ENCODE measurements at places on chromosomes 4 and X.

DNA sequence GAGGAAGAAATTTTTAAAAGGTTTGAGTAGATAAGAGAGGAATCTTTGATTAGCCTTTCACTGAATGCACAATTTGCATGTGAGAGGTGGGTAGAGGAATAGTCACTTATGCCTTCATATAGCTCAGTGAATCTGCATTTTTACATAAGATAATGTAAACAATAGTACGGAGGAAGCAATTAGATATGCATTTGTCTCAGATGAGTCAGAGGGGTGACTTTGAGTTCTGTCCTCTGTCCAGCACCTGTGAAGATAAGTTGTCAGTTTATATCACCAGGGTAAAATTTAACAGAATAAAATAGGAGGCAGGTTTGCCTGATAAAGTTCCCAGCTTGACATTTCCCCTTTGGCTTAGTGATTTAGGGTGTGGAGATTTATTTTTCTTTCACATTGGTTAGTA is 841.9 kb downstream of the PCDH18 start:
- DNase-seq, result no peak

DNA sequence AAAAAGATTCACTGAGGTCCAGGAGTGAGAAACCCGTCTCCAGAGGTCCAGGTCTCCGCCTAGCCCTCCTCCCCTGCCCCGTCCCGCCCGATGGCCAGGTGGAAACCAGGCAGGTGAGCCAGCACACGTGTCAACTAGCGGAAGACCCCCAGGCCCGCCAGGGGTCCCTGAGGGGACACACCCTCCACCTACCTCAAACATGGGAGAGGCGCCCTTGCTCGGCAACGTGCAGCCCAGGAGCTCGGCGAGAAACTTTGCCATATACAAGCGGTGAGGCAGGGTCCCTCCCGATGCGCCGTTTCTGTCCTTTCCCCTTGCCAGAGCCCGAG is 330.0 kb downstream of the HNRNPD start:
- DNase-seq, result no peak

DNA sequence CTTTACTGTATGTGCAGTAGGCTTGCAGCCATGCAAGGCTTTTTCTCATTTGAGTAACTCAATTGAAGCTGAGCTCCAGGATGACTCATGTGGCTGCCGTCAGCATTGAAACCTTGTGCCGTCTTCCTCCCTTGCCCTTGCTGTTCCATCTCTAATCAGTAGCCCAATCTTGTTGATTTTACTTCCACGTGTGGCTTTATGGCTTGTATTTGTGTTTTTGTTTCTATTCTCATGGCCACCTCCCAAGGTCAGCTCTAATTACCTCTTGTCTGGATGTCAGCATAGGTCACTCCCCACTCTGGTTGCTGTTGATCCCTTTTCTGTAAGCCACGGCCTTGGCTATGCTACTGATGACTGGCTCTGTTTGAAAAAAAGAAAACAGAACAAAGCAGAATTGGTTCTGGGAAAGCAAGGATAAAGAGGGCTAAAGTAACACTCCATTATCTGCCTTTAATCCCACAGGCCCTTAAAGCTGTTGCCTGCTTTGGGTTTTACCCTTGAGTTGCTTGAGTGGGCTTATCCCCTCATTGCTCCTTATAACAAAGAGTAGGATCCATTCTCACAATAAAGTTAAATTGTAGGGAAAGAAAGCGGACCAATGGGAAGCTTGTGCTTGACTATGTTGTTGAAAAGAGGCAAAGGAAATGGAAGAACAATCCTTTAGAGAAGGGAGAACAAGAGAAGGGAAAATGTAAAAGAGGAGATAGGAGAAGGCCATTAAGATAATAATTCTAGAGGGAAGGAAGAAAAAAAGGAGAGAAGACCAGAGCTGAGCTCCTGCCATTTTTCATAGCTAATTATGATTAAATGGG is 173.9 kb upstream of the PGRMC2 start:
- DNase-seq, result no peak

DNA sequence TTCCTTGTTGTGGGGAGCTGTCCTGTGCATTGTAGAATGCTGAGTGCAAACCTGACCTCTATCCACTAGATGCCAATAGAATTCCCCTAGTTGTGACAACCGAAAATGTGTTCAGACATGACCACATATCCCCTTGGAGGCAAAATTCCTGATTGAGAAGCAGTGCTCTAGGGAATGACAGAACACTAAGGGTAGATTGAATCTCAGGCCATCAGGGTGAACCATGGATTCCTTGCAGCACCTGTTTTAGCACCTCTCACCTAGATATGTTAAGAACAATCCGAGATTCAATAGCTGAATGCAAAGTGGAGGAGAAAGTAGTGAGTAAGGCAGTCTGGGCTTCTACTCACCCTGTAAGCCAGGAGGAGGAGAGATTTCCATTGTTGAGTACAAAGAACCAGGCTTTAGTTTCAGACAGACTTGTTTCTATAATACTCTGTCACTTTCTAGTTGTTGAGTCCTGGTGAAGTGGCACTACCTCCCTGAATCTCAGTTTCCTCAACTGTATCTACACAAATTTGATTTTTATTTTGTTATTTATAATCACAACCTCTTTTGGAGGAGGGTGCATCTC is 111.0 kb upstream of the RAP2C start:
- DNase-seq, result no peak

- no peak for DNase-seq
Observed at GRCh38 chr4:110310795-110311194, 112.4 kb upstream of the ELOVL6 start.

- DNase-seq, result no peak
Observed at GRCh38 chrX:39320165-39320564, 518.9 kb downstream of the MID1IP1 start.

DNA sequence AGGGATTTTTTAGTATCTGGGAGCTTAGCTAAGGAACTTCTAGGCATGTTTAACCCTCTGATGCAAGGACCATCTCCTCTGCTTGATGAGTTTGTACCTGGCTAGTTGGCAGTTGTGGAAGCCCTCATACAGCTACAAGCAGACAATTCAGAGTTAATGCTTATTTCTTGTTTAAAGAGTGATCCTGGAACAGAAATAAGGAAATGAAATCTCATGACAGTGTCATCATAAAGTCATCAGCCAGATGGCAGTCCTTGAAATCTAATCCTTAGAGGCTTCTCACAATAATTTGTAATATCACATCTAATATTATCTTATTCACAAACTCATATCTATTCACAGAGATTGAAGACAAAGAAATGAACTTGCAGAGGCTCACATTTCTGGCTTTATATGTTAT is 581.6 kb upstream of the FTHL17 start:
- DNase-seq, result no peak

GRCh38 chr4:78776079-78776728 is at the start of gene BMP2K:
BMP2K (plus strand) TSS chr4:78776350; CDS start chr4:78776544, 194 bp downstream.
- peak; percentile 73 for DNase-seq

DNA sequence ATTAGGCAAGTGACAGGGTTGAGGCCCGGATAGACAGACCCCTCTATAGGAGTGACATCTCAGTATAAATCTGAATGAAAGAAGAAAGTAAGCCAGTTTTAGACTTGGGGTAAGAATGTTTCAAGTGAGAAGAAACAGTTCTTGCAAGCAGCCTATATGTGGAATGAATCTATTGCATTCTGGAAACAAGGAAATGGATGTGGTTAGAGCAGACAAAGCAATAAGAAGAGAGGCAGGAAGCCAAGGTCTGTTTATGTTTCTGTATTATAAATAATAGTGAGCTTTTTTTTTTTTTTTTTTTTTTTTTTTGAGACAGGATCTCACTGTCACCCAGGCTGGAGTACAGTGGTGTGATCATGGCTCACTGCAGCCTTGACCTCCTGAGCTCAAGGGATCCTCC is 255.8 kb downstream of the UNC5C start:
- no peak for DNase-seq

DNA sequence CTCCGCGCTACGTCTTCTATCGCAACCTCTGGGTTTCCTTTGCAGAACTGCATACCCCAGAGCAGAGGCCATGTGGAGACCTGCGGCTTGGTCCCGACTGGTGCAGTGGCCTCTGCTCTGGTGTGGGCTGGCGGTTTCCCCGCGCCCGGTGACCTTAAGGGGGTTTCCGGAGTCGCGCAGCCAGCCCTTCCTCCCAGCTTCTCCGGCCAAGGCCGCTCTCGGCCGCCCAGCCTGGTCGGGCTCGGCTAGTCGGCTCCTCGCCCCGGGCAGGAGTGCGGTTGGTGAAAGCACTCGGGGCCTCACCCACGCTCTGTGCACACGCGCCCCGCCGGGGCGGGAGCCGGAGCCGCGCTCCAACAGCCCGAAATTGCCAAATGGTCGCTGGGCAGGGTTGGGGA is 84.9 kb downstream of the BCOR start:
- DNase-seq, result no peak

GRCh38 chrX:20487227-20487626 is 220.5 kb upstream of the RPS6KA3 start:
- no peak for DNase-seq

GRCh38 chr4:3346146-3346545 is 53.3 kb downstream of the RGS12 start:
- peak; percentile 62 for DNase-seq

- DNase-seq, result no peak
Observed at GRCh38 chr4:168759321-168759720, 250.7 kb downstream of the CBR4 start.

DNA sequence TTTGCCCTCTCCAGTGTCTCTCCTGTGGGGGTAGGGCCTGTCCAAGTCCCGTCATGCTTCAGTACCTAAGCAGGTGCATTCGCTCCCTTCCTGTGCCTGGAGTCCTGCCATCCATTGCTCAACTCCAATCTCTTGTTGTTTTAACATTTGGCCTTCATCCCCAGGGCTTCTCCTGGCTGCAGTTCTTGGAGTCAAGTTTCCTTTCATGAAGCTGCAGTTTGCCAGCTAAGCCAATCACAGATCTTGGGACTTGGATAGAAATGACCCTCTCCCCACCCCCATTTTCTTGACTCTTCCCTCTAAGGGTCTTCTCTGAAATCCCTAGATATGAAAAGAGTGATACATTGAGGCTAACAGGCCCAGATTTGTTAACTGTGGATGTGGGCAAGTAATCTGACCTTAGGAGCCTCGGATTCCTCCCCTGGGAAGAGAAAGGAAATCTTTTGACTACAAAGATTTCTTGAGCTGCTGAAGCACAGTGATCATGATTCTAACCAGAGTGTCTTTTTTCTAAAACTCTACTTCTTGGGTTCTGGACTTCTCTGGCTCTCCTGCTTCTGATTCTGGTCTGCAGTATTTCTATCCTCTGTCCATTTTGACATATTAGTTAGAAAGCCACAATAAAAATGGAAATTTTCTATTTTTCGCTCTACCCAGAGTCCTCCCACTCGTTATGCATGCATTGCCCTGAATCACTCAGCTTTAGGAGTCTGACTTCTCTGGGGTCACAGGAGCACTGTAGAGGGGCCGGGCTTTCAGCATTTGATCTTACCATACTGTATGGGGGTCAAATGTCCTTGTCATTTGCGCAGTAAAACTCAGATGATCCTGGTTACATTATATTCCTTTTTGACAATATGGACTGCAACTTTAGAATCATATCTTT is 61.0 kb downstream of the CHRNA9 start:
- no peak for DNase-seq

DNA sequence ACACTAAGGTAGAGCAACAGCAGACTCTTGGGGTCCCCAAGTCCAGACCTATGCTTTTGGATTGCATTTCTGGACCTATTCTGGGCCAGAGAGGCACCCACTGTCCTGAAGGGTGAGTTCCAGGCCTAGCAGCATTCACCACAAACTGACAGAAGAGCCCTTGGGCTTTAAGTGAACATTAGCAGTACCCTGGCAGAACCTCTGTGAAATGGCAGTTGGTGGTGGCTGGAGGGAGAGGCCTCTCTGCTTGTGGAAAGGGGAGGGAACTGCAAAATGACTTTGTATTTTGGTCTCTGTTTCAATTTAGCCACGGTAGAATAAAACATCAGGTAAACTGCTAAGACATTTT is 1211.9 kb downstream of the PCDH18 start:
- DNase-seq, result no peak

GRCh38 chrX:155028877-155029291 is 2.2 kb downstream of the FUNDC2 start:
- DNase-seq, result no peak

GRCh38 chr4:90841676-90842075 is 714.5 kb downstream of the CCSER1 start:
- no peak for DNase-seq

- peak; percentile 14 for DNase-seq
Observed at GRCh38 chrX:71178908-71179307, 34.3 kb downstream of the NLGN3 start.

DNA sequence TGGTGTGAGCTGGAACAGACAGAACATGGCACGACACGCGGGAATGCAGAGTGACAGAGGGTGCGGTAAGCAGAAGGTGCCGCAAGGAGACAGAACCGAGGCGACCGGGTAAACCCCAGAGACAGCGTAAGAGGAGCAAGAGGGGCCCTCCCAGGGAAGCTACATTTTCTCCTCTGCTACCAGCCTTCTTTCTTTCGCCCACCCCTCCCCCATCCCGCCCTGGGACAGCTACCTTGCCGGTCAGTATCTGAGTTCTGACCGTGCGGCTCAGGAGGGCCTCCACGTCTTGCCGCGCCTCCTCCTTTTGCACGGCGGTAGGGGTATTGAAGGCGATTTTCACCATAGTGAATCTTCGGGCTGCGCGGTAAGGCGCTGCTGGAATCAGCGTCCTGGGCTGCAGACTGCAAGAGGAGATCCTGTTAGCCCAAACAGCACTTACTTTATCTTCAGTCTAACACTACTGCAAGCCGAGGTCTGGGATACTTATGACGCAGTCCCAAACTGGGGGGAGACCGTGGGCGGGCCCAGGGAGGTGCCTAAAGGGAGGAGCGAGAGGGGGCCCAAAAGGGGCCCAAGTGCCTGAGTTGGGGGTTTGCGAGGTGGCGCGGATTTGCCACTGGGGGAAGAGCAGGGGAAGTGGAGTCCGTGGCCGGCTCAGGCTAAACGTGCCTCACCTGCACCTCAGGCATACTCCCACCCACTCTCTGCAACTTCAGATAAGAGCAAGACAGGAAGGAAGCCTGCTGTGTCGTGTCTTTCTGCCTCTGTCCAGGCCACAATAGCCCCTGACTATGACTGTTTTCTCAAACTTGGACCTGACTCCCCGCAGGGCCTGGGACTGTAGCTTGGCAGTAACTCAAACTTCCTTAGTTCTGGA is at the start of gene ITM2A:
ITM2A (minus strand) TSS at position 462 of the 877 bp plus-strand sequence; CDS start at position 343, 119 bp downstream.
- DNase-seq, result peak; percentile 64

- no peak for DNase-seq
Observed at GRCh38 chr4:134740290-134740689, 538.7 kb upstream of the PABPC4L start.

- DNase-seq, result no peak
Observed at GRCh38 chr4:141170671-141171070, 37.4 kb upstream of the RNF150 start.

GRCh38 chr4:7779432-7779768 is 160.3 kb downstream of the AFAP1 start:
- DNase-seq, result no peak

Measured in CD4-positive, CD25-positive, alpha-beta regulatory T cell (primary cell).